A172 (cell line): ENCODE measurements at places on chromosomes 6 and 20. TPM values are rescaled to one million over a fixed set of nuclear protein-coding genes. Genes with fewer than 3 reads are reported as not detected.

The SPATA25 gene
- 0.21 TPM in 1 of 2 replicates, not detected in the other for total RNA-seq

The CAGE1 gene
- not detected in 2 replicates for total RNA-seq

The PRRC2A gene
- total RNA-seq = 46.7 and 55.9 TPM in 2 replicates

The NKAPL gene
- total RNA-seq = not detected in 2 replicates

The PSORS1C2 gene
- total RNA-seq = not detected in 2 replicates

The SUN5 gene
- total RNA-seq = not detected in 2 replicates

The HLA-DPA1 gene
- 0.31 and 0.34 TPM in 2 replicates for total RNA-seq

The GMNN gene
- 49.7 and 65.9 TPM in 2 replicates for total RNA-seq

The FAM217A gene
- not detected in 2 replicates for total RNA-seq

The RWDD1 gene
- total RNA-seq = 51.8 and 93.1 TPM in 2 replicates

The ENPP4 gene
- not detected in 2 replicates for total RNA-seq

DNA sequence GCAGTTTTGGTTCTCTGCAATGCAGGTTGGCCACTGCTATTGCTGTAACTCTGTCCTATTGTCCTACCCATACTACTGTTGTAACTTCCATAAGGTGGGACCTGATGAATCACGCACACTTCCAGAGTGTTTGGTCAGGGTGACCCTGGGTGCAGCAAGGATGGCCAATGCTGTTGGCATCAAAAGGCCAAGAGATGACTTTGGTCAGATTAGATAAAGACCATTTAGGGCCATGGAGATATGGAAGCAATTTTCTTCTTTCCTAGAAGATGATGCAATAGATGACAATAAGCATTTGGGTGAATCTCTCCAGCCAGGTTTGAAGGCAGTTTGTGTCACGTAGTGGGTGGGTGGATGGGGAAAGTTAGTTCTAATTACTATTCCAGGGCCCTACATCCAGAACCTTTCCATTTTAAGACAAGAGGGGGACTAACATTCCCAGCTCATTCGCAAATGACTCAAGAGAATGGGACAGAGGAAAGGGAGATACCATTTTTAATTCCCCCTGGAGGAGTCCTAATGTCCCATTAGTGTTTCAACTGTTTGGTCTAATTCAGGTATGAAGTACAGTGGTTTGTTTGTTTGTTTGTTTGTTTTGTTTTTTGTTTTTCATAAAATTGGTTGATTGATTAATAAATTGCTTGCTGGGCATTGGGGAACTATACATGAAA lies 35.6 kb downstream of the KLHL31 start:
- no peak for DNase-seq

- no peak for DNase-seq
Observed at GRCh38 chr6:170108456-170108855, 182.4 kb downstream of the DLL1 start.

GRCh38 chr6:125377621-125378020 lies 75.9 kb upstream of the HDDC2 start:
- peak; percentile 3 for DNase-seq

- no peak for DNase-seq
Observed at GRCh38 chr6:79167931-79168694, 66.4 kb downstream of the HMGN3 start.

- no peak for DNase-seq
Observed at GRCh38 chr20:36571564-36572504, 1.6 kb upstream of the TGIF2 start.

GRCh38 chr20:56722042-56722441 lies 92.9 kb downstream of the TFAP2C start:
- no peak for DNase-seq

- DNase-seq = no peak
Observed at GRCh38 chr20:41798930-41799502, 180.8 kb upstream of the CHD6 start.

GRCh38 chr6:113907102-113907815 lies 50.1 kb downstream of the MARCKS start:
- no peak for DNase-seq

- DNase-seq = no peak
Observed at GRCh38 chr20:62441987-62442539, 14.7 kb upstream of the RBBP8NL start.

GRCh38 chr6:10389739-10390494 lies 25.0 kb downstream of the TFAP2A start:
- DNase-seq = no peak

GRCh38 chr6:162964488-162965140 lies 236.8 kb downstream of the PACRG start:
- DNase-seq = peak; percentile 96

DNA sequence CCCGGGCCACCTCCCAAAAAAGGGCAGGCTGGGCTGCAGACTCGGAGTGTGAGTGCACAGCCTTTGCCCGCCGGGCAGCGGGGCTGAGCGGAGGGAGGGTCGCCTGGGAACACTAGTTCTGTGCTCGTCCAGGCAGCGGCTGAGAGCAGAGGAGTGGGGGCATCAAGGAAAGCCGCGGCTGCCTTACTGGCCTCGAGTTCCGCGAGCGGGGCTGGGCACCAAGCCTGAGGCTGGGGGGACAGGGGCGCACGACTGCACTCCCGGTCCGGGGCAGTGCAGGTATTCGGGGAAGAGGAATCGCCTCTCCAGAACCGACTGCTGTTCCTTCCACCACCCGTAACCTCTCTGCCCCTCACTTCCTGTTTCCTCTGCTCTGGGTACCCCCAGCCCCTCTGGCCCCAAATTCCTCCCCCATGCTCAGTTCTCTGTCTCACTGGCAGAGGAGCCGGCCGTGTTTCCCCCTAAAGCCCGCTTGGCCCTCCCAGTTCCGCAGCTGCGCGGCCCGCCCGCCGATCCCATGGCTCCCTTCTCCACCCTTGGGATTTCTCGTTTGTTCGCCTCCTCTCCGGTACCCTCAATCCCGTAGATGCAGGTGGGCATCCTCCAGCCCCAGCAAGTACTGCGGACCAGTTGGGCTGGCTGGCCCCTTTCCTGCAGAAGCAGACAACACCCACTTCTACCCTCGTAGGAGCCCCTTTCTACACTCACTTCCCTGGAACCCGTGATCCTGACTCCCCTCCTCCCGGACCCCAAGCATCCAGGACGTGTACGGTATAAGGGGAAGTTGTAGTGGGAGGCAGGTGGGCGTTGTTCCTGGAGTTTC lies 5.1 kb downstream of the RING1 start:
- DNase-seq = no peak

GRCh38 chr6:42199106-42199981 lies 4.6 kb upstream of the GUCA1B start:
- peak; percentile 51 for DNase-seq

DNA sequence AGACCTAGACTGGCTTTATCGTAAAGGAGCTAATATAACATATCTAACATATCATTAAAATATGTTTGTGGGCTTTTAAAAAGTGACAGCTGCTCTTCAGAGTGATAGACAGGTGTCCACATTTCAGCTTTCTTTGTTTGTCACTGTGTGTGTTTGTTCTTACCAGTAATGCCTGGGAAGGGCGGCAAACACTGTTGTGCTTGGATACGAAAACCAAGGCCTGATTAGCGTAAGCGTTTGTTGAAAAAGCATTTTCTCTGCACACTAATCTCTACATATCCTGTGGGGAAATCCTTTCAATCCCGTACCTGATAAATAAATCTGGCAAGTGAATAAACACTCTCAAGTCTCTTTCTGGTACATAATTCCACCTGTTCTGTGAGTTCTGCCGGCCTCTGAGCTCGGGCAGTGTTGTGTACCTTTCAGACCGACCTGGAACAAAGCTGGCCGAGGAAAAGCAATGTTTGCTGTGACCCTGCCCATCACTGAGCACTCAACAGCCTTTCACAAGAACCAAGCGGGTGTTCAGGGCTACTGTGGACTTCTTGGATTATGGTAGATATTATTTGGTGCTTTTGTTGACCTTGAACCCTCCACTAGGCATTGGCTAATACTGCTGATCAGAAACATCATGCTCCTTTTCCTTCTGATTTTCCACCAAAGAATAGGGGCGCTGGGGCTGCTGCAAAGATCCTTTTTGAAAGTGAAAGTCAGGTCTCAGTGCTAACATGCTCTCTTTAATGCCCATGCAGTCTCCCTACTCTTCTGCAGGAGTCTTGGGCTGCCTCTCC lies 100.4 kb downstream of the CD83 start:
- no peak for DNase-seq

GRCh38 chr20:20780127-20780824 lies 67.8 kb upstream of the RALGAPA2 start:
- no peak for DNase-seq

GRCh38 chr20:44093249-44093582 lies 93.8 kb downstream of the JPH2 start:
- DNase-seq = no peak

DNA sequence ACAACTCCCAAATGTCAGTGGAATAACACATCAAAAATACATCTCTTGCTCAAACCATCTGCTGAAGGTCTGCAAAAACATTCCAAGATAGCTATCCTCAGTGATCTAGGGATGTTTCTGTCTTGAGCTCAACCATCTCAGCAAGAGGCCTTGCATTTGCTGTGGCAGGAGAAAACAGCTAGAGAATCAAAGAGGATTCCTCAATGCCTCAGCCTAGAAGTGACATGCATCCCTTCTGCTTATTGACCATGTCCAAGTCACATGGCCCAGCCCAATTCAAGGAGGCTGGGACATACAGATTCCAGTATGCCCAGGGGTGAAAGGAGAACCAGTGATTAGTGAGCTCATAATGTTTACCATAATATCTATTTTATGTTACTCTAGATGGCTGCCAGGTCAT lies 269.5 kb downstream of the PLCB1 start:
- no peak for DNase-seq

- DNase-seq = no peak
Observed at GRCh38 chr20:19492116-19492515, 265.9 kb upstream of the RIN2 start.

GRCh38 chr6:135328136-135328535 lies 147.0 kb downstream of the MYB start:
- DNase-seq = no peak

DNA sequence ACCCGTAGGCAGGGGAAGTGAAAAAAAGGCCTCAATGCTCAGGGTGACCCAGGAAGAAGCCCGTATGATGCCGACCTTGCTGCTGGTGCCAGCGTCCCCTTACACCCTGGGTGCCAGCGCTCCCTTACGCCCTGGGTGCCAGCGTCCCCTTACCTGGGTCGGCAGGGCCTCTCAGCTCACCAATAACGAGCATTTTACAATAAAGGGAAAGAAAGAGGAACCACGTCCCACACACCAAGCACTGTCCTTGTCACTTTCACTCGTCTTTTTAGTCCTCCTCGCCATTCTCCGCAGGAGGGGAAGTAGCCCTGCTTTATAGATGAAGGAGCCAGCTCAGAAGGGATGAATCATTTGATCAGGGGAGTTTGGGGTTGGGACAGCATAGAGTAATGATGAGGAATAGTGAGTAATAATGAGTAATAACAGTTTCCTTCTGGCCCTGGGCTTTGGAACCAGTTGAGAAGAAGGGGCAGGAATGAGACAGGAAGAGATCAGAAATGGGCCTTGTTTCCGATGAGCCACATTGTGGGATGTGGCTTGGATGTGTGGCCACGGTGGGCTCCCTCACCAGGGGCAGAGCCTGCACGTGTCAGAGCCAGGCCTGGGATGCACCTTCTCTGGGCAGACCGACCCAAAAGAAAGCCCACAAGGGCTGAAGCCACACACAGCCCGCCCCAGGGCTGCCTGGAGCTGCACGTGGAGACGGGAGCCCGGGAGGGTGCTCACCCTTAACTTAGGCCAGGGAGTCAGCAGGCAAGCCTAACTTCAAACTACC lies 75.7 kb downstream of the SYNJ2 start:
- peak; percentile 96 for DNase-seq

DNA sequence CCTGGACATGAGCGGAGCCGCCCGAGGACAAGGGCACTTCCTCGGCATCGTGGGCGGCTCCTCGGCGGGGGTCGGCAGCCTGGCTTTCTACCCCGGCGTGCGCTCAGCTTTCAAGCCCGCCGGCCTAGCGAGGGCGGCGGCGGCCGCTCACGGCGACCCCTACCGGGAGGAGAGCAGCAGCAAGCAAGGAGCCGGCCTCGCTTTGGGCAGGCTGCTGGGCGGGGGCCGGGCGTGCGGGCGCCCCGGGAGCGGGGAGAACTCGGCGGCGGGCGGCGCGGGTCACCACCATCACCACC lies 6.7 kb downstream of the PRDM13 start:
- no peak for DNase-seq

DNA sequence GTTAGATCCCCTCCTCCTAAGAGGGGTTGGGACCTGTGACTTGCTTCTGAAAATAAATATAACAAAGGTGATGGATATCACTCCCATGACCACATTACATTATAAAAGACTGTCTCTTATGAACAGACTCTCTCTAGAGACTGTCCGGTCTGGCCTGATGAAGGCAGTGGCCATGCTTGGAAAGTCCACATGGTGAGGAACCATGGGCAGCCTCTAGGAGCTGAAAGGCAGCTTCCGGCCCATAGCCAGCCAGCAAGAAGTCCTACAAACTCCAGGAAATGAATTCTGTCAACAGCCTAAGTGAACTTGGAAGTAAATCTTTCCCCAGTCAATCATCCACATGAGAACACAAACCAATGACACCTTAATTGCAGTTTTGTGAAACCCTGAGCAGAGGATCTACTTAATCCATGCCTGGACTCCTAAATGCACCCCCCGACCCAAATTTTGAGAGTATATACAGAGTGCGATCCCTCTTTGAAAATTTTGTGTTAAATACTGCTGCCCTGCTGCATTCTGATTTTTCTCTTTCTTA lies 2.2 kb upstream of the POPDC3 start:
- no peak for DNase-seq

GRCh38 chr6:112560651-112561050 lies 213.5 kb downstream of the RFPL4B start:
- no peak for DNase-seq

GRCh38 chr20:6075428-6076219 lies 21.8 kb upstream of the LRRN4 start:
- no peak for DNase-seq

DNA sequence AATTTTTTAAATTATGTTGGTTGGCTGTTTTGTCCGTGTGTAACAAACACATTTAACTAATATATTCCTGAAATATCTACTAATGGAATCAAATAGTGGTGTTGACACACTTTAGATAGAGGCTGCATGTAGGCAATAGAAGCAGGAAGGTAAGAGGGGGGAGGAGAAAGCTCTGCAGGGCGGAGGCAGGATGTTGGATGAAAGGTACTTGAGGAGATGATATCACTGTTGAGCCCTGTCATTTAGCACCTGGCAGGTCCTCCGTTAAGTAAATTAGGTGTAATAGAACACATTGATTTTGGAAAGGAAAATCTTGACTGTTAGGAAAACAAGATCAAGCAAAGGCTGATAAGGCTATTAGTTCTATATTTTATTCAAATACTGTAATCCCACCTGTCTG lies 618.7 kb downstream of the PKHD1 start:
- no peak for DNase-seq

DNA sequence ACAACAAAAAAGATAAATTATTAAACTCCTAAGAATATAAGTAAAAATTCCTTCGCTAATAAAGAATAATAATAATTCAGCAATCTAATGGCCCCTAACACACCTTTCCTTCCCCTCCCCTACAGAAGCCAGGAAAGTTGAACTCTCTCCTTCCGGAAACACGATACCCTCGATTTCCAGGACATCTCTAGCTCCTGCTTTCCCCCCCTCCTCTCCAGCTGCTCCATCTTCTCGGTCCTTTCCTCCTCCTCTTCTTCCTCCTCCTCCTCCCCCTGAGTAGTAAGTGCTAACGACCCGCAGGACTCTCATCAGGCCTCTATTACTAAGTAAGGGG lies 603 bp downstream of the TASP1 start:
- peak; percentile 38 for DNase-seq

GRCh38 chr6:44428682-44429081 lies 41.2 kb downstream of the CDC5L start:
- peak; percentile 26 for DNase-seq
